ENCODE measurements at places on chromosomes 1 and 21. TPM values are rescaled to one million over a fixed set of nuclear protein-coding genes. Genes with fewer than 3 reads are reported as not detected.

- H3K36me3 ChIP-seq = peaks cover 13% of the 10 kb centered on the region
- DNase-seq = no peak
- H3K27ac ChIP-seq = no peak overlapping the region
- no peaks in the 10 kb centered on the region for H3K4me1 ChIP-seq
Observed at GRCh38 chr1:6538956-6539355, 15.4 kb downstream of the NOL9 start.

DNA sequence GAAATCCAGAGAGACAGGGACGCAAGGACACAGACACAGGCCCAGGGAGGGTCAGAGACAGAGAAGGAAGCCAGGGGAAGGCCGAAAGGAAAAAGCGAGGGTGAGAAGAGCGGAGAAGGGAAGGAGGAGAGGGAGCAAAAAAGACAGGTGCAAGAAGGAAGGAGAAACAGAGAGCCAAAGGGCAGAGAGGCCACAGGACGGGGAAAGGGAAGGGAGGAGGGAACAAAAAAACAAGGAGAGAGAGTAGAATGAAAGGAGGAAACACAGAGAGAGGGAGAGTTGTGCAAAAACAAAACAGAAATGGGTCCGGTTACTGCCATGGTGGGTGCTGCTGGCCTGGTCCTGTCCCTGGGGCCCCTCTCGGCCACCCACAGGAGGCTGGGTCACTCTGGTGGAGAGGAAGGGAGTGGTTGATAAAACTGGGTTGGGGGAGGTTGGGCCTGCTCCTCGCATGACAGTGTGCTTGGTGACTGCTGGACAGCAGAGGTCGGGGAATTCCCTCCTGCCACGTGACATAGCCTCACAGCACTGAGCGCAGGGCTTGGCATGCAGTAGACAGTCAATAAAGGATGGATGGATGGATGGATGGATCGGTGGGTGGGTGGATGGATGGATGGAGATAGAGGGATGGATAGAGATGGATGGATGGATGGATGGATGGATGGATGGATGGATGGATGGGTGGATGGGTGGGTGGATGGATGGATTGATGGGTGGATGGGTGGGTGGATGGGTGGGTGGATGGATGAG lies 64.8 kb downstream of the RAP1GAP start:
- DNase-seq = no peak
- no peaks in the 10 kb centered on the region for H3K27me3 ChIP-seq
- no peaks in the 10 kb centered on the region for H3K36me3 ChIP-seq
- no peak overlapping the region for H3K4me3 ChIP-seq

GRCh38 chr1:45016767-45017166 lies 4.7 kb downstream of the UROD start:
- no peak overlapping the region for H3K4me3 ChIP-seq
- no peak for DNase-seq
- peaks cover 12% of the 10 kb centered on the region for H3K36me3 ChIP-seq
- H3K27ac ChIP-seq = no peak overlapping the region

DNA sequence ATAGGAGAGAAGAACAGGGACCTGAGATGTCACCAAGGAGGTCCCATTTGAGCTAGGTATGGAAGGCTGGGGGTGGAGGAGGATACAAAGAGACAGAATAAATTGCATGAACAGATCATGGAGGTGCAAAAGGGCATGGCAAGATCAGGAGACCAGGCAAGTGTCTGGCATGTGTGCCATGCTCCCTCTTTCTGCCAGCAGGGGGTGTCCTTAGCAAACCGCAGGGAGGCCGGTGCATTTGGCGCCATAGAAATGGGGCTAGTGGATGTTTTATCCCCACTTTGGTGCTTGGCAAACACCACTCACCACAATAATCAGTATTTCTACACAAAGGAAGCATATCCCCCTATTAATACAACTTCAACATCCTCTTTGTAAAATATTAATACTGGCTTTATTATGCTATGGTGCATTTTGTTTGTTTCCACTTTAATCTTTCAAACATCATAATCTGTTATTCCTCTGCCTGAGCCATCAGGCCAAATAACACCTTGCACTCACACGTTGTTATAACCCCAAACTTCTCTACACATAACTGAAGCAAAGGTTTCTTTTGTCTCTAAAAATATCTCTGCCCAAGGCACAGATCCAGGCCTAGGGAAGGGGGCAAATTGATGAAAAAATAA lies 25.9 kb downstream of the S100A6 start:
- H3K27me3 ChIP-seq = no peaks in the 10 kb centered on the region
- no peak overlapping the region for H3K27ac ChIP-seq
- no peaks in the 10 kb centered on the region for H3K36me3 ChIP-seq
- peak; percentile 53 for DNase-seq

GRCh38 chr1:209363112-209363511 lies 220.4 kb upstream of the CAMK1G start:
- no peaks in the 10 kb centered on the region for H3K36me3 ChIP-seq
- H3K27ac ChIP-seq = no peak overlapping the region
- no peak for DNase-seq
- no peak overlapping the region for H3K4me3 ChIP-seq

DNA sequence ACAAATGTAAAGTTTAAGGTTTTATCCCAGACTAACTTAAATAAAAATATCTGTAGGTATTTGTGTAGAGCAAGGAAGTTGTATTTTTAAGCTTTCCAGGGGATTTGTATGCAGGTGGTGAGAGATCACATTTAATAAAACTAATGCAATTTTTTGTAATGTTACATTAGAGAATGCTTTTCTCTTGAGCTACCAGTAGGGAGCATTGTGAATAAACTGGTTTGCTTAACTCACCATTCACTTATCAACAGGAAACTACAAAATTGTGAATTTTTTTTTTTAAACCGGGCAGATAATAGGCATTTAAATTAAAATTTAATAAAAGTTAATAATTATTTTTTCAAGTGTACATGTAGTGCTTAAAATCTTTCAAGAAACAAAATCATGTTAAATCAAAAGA lies 78.6 kb downstream of the IVNS1ABP start:
- DNase-seq = no peak
- H3K36me3 ChIP-seq = no peaks in the 10 kb centered on the region
- no peak overlapping the region for H3K4me3 ChIP-seq
- peaks cover 3% of the 10 kb centered on the region for H3K4me1 ChIP-seq
- no peaks in the 10 kb centered on the region for H3K27me3 ChIP-seq
- H3K27ac ChIP-seq = no peak overlapping the region

DNA sequence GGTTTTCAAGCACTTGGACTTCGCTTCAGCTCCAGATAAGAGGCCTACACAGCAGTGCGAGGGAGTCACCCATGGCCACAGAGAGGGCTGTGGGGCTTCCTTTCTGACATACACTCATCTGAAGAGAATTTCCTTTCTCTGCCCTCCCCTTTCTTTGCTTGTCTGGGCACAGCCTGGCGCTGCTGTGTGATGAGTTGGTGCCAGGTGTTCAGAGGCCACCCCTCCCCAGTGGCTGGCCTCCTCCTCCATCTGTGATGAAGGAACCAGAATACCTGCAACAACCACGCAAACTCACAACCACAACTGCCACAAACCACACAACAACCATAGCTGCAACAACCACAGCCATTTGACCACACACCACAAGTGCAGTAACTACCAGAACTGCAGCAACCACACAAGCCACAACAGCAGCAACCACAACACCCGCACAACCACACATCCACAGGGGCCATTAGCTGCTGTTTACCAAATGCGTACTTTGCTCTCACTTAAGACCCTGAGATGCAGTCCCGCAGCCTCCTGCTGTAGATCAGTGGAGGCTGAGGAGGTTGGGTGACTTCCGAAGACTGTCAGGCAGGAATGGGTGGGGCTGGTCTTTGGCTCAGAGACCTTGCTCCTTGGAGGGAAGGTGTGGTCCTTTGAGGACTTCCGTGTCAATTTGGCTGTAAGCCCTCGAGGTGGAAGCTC lies 71.1 kb downstream of the IER5 start:
- DNase-seq = peak; percentile 58
- H3K4me3 ChIP-seq = peak overlapping the region; percentile 9
- peaks cover 44% of the 10 kb centered on the region for H3K4me1 ChIP-seq
- H3K27me3 ChIP-seq = no peaks in the 10 kb centered on the region
- no peaks in the 10 kb centered on the region for H3K36me3 ChIP-seq
- H3K27ac ChIP-seq = no peak overlapping the region

DNA sequence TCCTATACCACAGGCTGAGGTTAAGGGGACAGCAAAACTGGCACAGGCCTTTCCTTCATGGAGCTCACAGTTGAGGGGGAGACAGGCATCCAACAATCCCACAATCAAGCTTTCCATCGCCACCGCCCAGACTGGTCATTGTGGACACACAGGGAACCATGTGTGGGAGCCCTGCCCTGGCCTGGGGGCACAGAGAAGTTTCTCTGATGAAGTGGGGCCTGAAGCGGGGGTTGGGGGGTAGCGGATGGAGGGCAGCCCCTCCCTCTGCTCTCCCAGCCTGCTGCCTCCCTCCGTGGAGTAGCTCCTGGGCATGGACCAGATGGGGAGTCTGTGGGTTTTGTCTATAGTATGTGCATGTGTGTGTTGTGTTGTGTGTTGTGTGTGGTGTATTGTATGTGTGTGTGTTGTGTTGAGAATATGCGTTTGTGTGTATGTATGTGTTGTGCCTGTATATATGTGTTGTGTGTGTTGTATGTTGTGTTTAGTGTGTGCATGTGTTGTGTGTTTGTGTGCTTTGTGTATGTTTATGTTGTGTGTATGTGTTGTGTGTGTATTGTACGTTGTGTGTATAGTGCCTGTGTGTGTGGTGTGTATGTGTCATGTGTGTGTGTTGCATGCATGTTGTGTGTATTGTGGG lies 14.4 kb upstream of the LDLRAP1 start:
- H3K27ac ChIP-seq = no peak overlapping the region
- H3K4me1 ChIP-seq = no peaks in the 10 kb centered on the region
- DNase-seq = no peak
- no peaks in the 10 kb centered on the region for H3K27me3 ChIP-seq
- no peak overlapping the region for H3K4me3 ChIP-seq

GRCh38 chr1:225343618-225344017 lies 84.2 kb downstream of the LBR start:
- H3K27me3 ChIP-seq = peaks cover 3% of the 10 kb centered on the region
- no peaks in the 10 kb centered on the region for H3K4me1 ChIP-seq
- H3K36me3 ChIP-seq = no peaks in the 10 kb centered on the region
- no peak overlapping the region for H3K4me3 ChIP-seq
- H3K27ac ChIP-seq = no peak overlapping the region

- no peaks in the 10 kb centered on the region for H3K27me3 ChIP-seq
- H3K4me1 ChIP-seq = no peaks in the 10 kb centered on the region
- H3K27ac ChIP-seq = no peak overlapping the region
- DNase-seq = no peak
- no peaks in the 10 kb centered on the region for H3K36me3 ChIP-seq
Observed at GRCh38 chr1:110481968-110482623, 31.1 kb downstream of the PROK1 start.

DNA sequence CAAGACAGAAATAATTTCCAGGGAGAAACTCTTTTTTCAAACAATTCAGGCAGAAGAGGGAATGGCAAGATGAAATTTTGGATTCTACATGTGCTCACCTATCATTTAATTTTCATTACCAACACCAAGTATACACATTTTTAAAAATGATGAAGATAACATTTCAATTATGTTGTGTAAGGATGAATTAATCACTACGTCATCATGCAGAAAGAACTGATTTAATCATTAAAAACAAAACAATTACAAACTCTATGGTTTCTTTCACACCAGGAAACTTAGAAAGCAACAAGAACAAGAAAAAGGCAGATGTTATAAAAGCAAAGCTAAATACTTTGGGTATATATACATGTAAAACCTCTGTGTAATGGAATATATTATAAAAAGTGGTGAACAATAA lies 668.5 kb downstream of the NCAM2 start:
- no peak for DNase-seq
- H3K4me3 ChIP-seq = no peak overlapping the region
- no peak overlapping the region for H3K27ac ChIP-seq
- no peaks in the 10 kb centered on the region for H3K4me1 ChIP-seq
- H3K36me3 ChIP-seq = no peaks in the 10 kb centered on the region

DNA sequence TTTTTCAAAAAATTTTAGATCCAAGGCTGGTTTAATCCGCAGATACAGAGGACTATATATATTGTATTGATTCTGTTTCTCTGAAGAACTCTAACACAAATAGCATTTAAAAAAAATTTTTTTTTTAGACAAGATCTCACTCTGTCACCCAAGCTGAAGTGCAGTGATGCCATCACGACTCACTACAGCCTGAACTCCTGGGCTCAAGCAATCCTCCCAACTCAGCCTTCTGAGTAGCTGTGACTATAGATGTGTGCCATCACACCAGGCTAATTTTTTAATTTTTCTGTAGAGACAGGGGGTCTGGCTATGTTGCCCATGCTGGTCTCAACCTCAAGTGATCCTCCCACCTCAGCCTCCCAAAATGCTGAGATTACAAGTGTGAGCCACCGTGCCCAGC lies 3.0 kb downstream of the ANKRD45 start:
- H3K27ac ChIP-seq = no peak overlapping the region
- H3K4me3 ChIP-seq = no peak overlapping the region
- peaks cover 14% of the 10 kb centered on the region for H3K27me3 ChIP-seq
- H3K36me3 ChIP-seq = no peaks in the 10 kb centered on the region

DNA sequence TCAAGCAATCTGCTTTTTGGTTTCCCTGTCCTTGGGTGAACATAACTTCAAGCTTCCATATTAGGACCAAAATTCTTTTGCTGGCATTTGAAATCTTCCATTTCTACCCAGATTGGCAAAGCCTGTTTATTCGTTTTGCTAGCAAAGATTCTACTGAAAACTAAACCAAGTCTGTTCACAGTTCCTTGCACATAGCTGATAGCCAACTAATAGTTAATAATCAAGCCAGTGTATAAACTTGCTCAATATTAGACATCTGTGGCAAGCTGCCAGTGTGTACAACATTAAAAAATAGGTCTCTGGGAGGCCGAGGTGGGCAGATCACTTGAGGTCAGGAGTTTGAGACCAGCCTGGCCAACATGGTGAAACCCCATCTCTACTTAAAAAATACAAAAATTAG lies 6.3 kb downstream of the APP start:
- H3K27ac ChIP-seq = no peak overlapping the region

The GBP1 gene
- 77.4 TPM for polyA plus RNA-seq

The HMGCS2 gene
- not detected for polyA plus RNA-seq

The PACC1 gene
- 15.1 TPM for polyA plus RNA-seq

The XPR1 gene
- 7.6 TPM for polyA plus RNA-seq

The AADACL3 gene
- not detected for polyA plus RNA-seq

The MTMR11 gene
- polyA plus RNA-seq = 0.14 TPM

The TPTE gene
- polyA plus RNA-seq = not detected

The SLAMF7 gene
- polyA plus RNA-seq = 165 TPM

The ZSCAN20 gene
- polyA plus RNA-seq = 1.4 TPM

The CACNA1S gene
- not detected for polyA plus RNA-seq

The ICOSLG gene
- 2.3 TPM for polyA plus RNA-seq

Data from CD8-positive, alpha-beta memory T cell (primary cell).